Naive thymus-derived CD4-positive, alpha-beta T cell (primary cell): ENCODE measurements at places on chromosomes 7 and 10. TPM values are rescaled to one million over a fixed set of nuclear protein-coding genes. Genes with fewer than 3 reads are reported as not detected.

RBP4 gene
- not detected for total RNA-seq

DNAH11 gene
- total RNA-seq, result 0.03 TPM

MYL10 gene
- not detected for total RNA-seq

CALHM3 gene
- not detected for total RNA-seq

SYT15 gene
- 1.2 TPM for total RNA-seq

DNA sequence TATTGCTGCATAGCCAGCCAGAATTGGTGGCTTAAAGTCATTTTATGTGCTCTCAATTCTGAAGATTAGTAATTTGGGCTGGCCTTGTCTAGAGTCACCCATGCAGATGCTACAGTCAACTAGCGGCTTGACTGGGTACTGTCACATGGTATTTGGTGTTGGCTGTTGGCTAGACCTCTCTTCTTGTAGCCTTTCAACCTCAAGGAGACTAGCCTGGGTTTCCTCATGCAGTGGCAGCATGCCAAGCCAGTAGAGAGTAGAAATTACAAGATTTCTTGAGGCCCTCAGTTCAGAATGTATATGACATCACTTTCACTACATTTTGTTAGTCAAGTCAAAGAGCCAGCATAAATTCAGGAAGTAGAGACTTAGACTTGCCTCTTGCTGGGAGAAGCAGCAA lies 3.7 kb upstream of the ZNF800 start:
- no peak for DNase-seq

GRCh38 chr7:112512451-112513210 lies 31.8 kb downstream of the LSMEM1 start:
- DNase-seq, result no peak

DNA sequence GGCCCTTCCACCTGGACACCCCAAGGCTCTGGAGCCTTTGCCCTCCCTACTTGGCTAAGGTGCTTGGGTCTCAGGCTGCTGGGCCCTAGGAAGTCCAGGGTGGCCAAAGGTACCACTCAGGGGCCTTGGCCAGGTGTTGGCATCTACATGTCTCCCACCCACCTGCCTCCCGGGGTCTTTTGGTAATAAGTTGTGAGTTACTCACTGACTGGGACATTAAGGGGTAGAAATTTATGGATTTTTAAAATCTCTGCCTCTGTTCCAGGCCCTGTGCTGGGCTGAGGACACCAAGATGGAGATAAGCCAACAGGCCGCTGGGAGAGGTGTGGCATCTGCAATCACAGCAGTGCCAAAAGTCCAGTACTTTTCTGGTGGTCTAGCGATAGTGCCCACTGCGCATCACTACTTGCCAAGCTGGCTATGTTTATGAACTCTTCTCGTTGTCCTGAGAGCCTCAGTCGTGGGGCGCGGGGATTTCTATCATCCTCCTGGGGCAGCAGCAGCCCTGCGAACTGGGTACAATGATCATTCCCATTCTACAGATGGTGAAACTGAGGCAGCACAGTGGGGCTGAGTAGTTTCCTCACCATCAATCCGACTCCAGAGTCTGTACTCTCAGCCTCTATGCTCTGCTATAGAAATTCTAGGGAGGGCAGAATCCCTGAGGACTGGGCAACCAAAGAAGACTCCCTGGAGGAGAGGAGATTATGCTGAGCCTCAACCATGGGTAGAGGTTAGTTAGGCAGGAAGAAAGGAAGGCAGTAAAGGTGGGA lies 36.2 kb downstream of the TBATA start:
- no peak for DNase-seq

- DNase-seq, result no peak
These were observed 31.6 kb downstream of the TMEM120A start for GRCh38 chr7:75962607-75963380.

DNA sequence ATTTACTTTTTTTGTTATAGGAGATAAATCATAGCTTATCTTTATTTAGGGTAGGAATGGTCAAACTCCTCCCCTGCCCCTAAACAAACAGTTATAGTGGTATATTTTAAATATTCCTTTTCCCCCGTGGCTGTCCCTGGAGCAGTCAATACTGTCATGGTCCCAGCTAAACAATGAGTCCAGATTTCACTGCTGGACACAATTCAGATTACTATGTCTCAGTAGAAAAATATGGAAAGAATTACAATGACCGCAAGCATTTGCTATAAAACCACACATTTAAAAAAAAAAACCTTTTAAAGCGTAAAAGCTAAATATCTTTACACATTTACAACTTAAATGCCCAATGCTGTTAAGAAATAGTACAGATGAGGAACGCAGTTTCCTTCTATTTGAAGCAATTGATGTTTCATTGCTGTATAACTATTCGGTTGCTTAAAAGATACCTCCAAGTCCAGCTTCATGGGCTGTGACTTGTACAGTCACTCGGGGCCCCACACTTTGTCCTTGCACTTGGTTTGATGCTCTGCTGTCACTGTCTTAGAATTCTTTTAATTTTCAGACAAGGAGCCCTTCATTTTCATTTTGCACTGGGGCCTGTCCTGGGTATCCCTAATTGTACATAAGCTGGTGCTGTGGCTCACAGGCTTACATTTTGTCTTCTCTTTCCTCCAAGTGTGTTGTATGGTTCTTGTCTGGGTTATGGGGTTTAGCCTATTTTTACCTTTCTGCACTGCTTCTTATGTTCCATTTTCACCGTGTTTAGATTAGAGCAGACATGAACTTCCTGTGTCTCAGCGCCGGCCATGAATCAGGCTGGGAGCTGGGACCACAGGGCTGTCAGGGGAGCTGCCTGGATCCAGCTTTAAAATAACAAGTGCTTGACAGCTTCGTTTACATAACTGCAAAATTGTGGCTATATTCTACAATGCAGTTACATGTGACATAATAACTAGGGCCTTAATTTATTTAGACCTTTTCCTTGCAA lies 530.2 kb upstream of the FZD8 start:
- no peak for DNase-seq
